Glutamatergic neuron (in vitro differentiated cells): ENCODE measurements at places on chromosomes 5 and 9.

GRCh38 chr5:27906931-27907601 lies 868.7 kb upstream of the CDH9 start:
- DNase-seq, result no peak

GRCh38 chr5:32059761-32060530 lies 114.2 kb downstream of the GOLPH3 start:
- no peak for DNase-seq

DNA sequence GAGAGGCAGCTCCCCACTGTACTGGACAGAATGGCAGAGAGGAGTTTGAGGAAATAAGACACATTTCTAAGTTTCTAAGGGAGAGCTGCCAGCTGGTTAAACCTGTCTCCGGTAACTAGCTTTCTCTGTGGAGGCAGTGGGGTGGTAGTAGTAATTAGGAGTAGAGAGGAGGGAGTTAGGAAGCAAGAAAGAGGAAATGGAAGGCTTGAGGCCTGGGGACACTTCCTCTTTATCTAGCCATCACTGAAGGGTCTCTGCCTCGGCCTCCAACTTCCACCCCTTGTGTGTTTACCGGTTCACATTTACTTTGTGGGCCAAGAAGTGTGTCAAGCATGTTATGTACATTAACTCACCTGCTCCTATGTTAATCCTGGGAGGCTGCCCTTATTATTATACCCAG lies 462.2 kb upstream of the DMAC1 start:
- no peak for DNase-seq

GRCh38 chr9:136726631-136727191 lies 14.3 kb downstream of the DIPK1B start:
- no peak for DNase-seq
